Ascending aorta (tissue), 2 donors: ENCODE measurements at places on chromosomes 11 and 22.

- DNase-seq, result no peak
These were observed 35.7 kb downstream of the CELSR1 start for GRCh38 chr22:46501701-46502100.

DNA sequence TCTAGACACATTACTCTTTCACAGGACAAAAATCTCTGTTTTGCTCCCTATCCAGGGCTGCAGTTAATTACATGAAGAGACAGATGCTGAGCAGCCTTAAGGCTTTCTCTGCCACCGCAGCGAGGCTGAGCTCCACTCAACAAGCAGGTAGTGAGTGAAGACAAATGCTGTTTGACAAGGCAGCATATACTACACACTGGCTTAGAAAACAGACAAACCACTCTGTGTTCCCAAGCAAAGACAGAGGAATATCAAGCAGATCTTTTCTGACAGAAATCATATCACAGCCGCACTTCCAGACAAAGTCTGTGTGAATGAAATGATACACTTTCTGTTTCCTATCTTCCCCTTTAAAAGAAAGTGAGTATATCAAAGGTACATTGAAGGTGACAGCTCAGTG, 368.1 kb downstream of the DCDC1 start:
- DNase-seq, result no peak

- DNase-seq, result no peak
These were observed 52.8 kb downstream of the MYH9 start for GRCh38 chr22:36334821-36335603.

DNA sequence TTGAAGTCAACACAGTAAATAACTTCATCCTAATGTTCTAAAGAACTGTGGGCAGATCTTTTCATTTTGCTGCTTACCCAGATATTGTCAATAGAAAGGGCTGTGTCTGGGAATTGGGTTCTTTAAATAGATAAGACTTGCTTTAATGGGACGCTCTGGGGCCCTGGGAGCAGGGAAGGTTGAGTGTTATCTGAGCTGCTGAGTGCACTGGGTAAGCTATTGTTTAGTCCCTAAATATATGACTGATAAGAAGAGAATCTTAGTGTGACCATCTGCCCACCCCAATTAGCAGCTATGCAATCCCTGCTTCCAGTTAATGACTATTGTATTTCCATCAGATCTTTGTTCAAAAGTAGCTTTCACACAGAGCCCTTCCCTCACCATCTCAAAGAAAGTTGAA, 44.4 kb downstream of the ARHGAP42 start:
- no peak for DNase-seq

DNA sequence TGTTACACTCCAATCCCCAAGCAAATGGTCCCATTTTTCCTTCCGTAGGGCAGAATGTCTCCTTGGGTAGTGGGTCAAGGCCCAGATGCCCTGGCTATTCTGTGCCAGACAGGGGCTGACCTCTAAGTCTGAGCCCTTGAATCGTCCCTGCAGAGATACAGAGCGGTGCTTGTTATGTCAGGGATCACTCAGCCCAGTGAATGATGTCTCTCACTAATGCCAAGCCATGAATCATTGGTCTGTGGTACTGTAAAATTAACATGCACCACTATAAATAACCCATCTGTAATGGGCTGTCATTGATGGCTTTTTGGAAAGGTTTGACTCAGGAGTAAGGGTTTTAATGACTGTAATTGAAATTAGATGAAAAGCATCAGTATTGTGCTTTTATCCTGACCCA, 35.3 kb upstream of the KIRREL3 start:
- DNase-seq, result no peak

DNA sequence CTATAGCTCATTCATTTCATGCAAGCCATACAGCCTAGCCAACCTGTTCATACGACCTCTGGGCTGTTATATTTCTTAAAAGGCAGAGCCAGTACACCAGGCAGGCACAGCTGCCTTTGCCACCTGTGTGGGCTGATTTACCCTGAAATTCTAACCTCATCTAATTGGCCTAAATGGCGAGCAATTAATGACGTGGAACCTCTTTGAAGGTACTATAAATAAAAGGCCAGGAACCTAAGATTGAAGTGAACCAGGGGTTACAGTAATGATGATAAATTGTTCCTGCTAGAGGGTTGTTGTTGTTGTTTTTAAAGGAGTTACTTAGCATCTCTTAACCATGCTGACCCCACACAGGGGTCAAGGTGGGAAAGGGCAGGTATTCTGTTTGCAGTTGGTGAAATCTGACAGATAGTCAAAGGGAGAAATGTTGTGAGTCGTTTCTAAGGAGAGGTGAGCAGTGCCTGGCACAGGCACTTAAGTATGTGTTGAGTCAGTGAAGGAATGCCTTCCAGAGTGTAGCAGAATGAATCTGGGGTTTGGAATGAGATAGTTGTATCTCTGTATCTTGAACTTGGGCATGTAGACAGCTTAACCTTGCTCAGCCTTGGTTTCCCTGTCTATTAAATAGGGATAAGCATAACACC, 213.5 kb upstream of the NAV2 start:
- no peak for DNase-seq

GRCh38 chr11:107675902-107676301, 36.0 kb downstream of the SLN start:
- no peak for DNase-seq

DNA sequence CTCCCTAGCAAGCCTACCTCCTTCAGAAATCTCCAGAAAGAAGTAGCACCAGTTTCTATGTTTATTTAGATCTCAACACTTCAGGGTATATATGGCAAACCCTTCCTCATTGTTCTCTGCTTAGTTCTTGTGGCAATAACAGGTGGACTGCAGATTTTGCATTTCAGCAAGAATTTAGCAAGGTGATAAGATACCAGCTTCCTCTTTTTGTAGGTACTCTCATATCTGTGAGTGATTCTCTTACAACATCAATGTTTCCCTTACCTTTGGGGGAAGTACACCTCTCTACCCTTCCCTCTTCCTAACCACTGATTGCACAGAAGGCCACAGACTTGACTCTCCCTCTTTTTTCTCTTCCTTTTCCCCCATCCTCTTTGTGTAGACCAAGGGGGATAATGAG, 230.9 kb upstream of the SESN3 start:
- DNase-seq, result no peak

GRCh38 chr11:35303596-35304385, 115.6 kb downstream of the SLC1A2 start:
- peak; percentile 83 for DNase-seq

DNA sequence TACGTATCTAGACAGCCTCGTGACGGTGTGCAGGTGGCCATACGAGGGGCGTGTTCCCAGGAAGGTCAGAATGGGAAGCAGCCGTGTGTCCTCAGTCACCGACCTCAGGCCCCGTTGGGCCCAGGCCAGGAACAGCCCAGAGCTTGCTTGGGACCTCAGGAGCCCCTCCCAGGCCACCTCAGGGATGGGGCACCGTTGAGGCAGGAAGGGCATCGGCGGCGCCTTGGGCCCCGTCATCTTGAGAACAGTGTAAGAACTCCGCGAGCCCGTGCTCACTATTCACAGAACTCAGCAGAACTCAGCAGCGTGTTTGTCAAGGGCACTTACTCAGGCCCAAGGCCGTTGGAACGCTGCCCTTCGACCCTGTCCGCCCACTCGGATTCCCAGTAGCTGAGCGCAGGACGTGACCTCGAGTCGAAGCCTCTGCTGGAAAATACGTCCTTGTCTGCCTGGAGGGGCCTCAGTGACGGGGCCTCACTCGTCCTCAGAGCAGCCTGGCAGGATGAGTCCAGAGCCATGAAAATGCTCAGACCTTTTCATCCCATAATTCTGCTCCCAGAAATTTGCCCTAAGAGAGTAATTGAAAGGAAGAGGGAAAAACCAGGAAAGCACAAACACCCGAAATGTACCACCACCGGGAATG, 1134.8 kb downstream of the BRD1 start:
- no peak for DNase-seq

DNA sequence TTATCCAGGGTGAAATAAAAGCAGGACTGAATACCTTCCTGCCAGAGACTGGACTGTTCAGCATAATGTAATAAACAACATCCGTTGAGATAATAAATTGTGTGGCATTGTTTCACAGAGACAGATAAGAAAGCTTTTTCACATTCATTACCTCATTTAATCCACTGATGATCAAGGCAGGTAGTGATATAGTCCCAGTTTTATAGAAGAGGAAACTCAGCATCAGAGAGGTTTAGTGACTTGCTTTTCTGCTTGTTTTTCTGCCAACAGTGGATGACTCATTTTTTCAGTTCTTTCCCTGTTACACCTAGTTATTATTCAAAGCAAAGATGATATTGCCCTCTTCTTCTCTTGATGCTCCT, 4.0 kb downstream of the MYO18B start:
- DNase-seq, result no peak

- no peak for DNase-seq
These were observed 6.1 kb downstream of the TAGLN start for GRCh38 chr11:117205211-117205818.

DNA sequence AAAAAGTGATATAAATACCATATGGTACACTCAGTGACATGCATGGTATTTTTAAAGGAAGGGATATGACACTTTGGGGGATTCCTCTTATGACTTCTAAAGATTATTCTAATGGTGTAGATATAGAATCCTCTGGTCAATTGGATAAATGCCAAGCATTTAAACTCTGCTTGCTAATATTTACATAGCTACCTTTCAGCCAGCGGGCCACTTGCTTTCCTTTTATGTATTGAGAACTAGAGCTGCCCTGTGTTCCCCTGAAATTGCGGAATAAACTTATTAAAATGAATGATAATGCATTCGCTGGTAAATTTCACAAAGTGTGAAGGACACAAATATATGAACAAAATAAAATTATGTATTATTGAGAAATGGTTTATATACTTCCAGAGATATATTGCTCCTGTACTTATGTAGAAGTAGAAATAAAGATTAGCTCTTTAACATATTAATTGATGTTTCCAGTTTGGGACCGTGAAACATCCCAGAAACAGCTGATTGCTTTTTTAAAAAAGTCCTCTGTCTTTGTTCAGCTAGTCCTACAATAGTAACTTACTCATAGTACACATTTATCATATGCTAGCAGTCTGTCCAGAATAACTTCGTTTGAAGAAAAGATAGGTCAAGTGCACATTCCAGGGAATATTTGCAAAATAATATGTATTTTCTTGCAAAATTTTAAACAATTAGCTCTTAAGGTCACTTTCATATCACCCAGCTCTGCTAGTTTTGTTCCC, 40.1 kb upstream of the CARD18 start:
- no peak for DNase-seq

GRCh38 chr22:19708321-19709011, 5.8 kb upstream of the SEPTIN5 start:
- peak; percentile 61 for DNase-seq

- DNase-seq, result no peak
These were observed 85.0 kb upstream of the EIF3D start for GRCh38 chr22:36613958-36614357.

- no peak for DNase-seq
These were observed 28.3 kb upstream of the SOX10 start for GRCh38 chr22:38012604-38013072.

DNA sequence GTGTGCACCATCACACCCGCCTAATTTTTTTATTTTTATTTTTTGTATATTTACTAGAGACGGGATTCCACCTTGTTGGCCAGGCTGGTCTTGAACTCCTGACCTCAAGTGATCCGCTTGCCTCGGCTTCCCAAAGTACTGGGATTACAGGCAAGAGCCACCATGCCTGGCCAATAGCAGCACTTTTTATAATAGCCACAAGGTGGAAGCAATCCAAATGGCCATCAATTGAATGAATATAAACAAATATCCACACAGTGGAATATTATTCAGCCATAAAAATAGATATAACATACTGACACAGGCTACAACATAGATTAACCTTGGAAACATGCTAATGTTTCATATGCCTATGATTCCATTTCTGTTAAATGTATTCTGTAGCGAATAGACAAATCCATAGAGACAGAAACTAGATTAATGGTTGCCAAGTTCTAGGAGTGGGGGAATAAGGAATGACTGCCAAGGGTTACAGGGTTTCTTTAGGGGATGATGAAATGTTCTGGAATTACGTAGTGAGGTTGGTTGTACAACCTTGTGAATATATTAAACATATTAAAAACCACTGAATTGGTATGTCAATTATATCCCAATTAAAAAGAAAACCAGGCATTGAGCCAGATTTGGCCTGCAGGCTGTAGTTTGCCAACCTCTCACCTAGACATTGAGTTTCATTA, 4.8 kb downstream of the VPS51 start:
- DNase-seq, result no peak

GRCh38 chr11:122344215-122344614, 228.2 kb upstream of the BLID start:
- DNase-seq, result no peak

DNA sequence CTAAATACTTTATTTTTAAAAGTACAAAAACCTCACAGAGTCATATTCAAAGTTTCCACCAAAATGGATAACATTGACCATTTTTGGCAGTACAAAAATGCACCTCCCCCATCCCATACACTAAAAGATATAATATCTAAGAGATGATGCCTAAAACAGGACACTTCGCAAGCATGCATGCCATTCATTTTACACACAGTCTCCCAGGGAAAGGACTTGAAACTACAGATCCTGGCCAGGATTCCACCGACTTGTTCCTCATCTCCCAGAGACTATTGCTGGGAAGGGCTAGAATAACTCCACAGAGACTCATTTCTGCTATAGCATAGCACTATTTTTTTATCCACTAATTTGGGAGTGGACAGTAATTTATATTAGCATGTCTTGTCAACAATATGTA, 81.7 kb downstream of the MTNR1B start:
- DNase-seq, result no peak

DNA sequence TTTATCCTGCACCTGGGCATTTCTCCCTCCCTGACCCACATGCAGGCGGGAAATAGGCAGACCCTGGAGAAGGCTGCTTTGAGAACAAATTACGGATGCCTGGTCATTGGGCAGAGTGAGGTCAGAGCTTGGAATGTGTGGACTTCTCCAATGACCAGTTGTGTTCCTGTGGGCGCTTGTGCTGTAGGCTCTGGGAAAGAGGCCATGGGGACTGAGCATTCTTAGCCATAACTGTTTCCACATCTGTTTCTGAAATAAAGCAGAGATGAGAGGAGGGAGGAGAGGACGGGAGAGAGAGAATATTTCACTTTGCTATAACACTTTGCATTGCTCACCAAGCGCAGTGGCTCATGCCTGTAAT, 11.2 kb upstream of the TMEM184B start:
- DNase-seq, result no peak

- DNase-seq, result no peak
These were observed 22.8 kb upstream of the TFIP11 start for GRCh38 chr22:26534874-26535602.

DNA sequence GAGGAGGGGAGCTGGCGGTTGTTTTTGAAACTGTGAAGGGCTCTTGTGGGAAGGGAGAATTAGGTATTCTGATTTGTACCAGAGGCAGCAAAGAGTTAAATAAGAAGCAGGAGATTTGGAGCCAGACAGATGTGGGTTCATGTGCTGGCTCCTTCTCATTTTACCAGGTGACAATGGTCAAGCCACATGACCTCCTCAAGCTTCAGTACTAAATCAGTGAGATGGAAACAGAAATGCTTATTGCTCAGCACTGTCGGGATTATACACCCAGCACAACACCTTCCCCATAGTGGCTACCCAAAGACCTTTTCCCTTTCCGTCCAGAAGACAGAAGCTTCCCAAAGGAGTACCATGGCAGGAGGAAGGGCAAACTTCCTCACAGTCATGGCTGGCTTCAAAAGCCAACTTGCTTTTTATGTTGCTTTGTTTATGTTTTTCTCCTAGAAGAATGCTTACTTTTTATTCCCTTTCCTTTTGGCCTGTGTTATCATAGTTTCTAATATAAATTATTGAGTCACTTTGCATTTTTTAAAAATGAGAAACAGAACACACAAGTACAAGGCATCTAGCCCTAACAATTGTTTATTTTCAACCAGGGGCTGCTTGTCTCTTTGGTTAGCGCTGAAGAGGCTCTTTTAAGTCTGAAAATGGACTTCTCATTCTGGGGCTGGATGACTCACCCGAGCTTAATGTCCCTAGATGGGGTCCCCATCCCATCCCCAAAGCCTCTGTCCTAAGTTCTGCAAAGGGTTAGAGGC, 181.5 kb upstream of the ZBED5 start:
- DNase-seq, result no peak
